ENCODE measurements at places on chromosomes 2 and 18. TPM values are rescaled to one million over a fixed set of nuclear protein-coding genes. Genes with fewer than 3 reads are reported as not detected.

DNA sequence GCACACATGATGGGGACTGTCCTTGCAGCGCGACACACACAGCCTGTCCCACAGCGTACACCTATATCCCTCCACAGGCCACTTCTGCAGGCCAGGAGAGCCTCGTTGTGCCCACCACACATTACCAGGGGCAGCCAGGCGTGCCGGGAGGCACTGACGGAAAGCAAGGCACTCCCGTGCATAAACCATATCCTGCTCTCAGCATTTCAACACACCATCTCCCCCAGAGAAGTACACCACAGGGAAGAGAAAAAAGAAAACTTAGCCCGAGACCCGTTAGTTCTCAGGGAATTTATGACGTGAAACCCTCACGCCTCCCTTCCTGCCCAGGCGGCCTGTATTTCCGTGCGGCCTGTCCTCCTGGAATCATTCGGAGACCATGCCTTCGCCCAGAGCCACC, 24.6 kb upstream of the SALL3 start:
- no peaks in the 10 kb centered on the region for H3K36me3 ChIP-seq
- no peaks in the 10 kb centered on the region for H3K4me1 ChIP-seq

GRCh38 chr2:27306573-27307286, 1.5 kb downstream of the UCN start:
- peaks cover 11% of the 10 kb centered on the region for H3K4me1 ChIP-seq
- no peak overlapping the region for H3K27ac ChIP-seq
- no peak overlapping the region for H3K4me3 ChIP-seq
- no peak for DNase-seq

DNA sequence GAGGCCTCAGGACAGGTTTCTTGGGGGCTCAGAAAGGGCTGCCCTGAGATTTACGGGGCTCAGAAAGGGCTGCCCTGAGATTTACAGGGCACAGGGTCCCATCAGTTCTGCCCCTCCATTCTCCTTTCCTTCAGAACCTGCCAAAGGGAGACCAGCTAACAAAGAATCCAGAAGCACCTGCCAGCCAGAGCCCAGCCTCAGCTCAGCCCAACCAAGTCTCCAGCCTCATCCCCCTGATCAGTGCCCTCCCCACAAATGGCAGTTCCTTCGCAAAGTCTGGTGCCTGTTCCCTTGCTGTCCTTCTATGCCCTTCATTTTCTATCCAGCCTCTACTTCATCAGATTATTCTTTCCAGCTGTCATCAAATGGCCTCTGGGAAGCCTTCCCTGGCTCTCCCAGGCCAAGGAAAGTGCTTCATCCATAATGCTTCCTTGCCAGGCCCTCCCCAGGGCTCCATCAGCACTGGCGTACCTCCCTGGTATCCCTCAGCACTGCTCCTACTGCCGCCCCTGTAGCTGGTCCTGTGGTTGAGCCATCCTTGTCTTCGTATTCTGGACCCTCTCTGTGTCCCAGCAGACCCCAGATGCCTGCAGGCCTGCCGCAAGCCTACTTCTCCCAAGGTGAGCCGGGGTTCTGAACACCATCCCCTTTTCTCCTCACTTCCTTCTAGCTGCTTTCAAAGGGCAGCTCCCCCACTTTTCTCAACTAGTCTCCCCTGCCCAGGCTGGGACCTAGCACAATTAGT, 96.2 kb upstream of the EPAS1 start:
- no peak overlapping the region for H3K27ac ChIP-seq
- no peaks in the 10 kb centered on the region for H3K27me3 ChIP-seq
- no peak overlapping the region for H3K4me3 ChIP-seq

ZCCHC2 gene
- total RNA-seq: 20.6 TPM

TUBA3E gene
- total RNA-seq: not detected

VWA3B gene
- not detected for total RNA-seq
